ENCODE measurements at places on chromosomes 5 and 9.

- DNase-seq, result no peak
Observed at GRCh38 chr9:85727500-85727899, 14.3 kb downstream of the AGTPBP1 start.

- no peak for DNase-seq
Observed at GRCh38 chr5:132424167-132424880, 54.8 kb downstream of the SLC22A5 start.

- DNase-seq, result no peak
Observed at GRCh38 chr9:81885602-81886001, 42.6 kb upstream of the SPATA31D4 start.

DNA sequence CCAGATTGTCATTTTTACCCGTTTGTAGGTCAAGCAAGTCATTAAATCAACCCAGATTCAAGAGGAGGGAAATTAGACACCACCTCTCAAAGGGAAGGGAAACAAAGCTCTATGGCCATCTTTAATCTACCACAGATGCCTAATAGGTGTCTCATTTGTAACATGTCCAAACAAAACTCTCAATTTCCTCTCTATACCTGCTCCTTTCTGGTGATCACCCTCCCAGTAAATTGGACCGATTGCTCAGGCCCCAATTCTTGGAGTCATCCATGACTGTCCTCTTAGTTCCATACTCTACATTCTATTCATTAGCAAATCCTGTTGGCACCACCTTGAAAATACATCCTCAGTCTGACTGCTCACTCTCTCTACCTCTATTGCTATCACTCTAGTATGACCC is 22.1 kb upstream of the UGCG start:
- DNase-seq, result no peak

GRCh38 chr9:86424251-86424891 is 70.2 kb upstream of the TUT7 start:
- no peak for DNase-seq

DNA sequence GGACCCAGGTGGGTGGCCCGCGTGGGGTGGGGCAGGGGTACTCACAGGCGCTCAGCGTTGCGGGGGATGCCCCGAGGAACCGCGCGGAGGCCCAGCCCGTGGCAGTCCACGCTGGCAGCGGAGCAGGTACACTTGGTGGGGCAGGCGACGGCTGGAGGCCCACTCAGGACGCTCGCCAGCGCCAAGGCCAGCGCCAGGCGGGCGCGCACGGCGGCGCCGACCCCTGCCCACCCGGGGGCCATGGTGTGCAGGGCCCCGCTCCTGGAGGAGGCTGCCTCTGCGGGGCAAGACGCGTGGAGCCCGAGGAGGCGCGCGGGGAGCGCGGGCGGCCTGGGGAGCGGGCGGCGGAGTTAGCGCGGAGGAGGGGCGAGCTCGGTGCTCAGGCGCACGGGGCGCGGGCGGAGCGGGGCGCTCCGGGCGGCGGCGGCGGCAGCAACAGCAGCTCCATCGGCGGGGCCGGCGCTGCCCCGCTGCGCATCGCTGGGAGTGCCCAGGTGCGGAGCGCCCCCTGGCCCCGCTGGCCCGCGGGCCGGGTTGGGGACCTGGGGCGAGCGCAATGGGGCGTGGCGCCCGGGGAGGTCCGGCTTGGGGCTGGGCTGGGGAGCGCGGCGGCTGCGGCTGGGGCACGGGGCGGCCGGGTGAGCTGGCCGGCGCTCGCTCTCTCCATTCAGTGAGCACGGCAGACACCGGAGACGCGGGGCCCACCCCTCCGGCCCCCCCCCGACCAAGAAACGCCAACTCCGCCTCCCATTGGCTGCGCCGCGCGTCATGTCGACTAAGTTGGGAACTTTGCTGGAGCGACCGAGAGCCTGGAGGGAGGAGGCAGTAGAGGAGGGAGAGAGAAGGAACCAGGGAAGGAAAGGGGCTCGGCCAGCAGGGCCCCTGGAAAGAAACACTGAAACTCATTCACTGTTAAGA is at the start of gene SLIT3:
Gene SLIT3, minus strand, starts transcription at position 672 of the 918 bp plus-strand sequence. Its CDS starts 430 bp downstream, at position 242.
- no peak for DNase-seq

DNA sequence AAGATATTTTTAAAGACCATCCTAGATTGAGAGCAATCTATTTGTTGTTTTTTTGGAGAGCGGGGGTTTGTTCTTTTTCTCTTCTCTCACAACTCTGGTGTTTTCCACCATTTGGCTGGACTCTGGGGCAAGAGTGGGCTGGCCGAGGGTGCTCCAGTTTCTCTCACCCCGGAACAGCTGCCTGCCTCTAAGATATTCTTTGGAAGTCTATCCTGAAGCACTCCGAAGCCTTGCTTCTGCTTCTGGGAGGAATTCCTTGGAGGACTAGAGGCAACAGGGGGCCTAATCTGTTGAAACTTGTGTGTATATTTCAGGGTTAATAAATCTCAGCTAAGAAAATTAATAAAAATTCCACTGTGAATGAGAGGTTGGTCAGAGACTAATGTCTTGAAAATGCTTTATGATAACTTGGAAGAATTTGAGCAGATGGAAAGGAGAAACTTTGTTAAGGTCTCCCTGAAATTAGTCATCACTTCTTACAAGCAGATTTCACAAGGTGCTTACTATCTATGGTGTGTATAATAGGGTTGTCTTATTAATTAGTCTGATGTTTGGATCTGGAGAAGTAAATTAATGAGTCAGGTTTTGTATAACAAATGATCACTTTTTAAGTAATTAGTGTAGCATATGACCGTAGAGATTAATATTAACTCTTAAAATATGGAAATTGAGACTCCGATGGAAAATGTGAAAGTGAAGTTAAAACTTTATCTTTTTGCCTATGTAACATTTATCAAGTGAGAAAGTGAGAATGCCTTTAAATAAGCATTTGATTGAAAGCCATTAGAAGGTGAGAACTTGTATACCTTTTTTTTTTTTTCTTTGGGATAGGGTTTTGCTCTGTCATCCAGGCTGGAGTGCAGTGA is 4.0 kb downstream of the MAN2A1 start:
- no peak for DNase-seq

DNA sequence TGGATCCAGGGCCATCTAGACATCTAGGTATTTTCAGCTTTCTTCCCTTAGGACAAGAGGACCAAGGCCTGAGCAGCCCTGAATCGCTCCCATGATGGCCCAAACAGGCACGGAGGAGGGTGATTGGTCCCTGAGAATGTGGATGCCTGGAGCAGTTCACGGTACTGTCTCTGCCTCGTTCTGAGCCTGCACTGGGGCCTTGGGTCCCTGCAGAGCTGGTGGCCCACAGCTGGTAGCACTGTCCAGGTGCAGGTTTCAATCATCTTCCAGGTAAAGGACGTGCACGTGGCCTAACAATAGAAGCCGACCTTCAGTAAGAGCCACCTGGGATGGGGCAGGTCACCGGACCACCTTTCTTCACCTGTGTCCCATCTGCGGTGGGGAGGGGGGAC is 19.4 kb upstream of the FCN1 start:
- no peak for DNase-seq

DNA sequence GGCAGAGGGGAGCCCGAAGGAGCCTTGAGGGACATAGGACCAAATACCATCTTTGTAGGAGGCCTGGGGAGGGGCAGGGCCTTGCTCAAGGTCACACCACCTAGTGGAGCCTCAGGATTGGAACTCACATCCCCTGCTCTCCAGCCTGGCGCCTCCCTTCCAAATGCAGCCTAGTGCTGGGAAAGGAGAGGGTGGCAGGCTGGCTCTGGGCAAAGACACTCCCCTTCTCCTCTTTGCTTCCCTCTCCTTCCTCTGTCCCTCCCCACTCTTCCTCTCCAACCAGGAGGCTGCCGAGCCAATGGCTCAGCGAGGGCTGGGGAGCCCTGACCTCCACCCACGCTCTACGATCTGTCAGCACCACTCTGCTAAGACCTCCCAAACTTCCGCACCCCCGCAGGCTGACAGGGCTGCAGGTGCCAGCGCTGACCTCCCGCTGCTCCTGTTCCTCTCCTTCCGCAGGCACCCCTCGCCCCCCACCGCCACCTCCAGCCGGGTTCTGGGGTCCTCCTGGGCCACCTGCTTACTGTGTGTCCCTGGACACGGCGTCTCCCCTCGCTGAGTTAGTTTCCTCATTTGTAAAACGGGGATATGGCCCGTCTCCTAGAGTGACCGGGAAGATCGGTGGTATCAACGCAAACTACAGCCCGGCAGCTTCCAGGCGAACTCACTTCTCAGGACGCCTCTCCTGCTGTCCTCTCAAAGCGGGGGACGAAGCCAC is 52.9 kb downstream of the C9orf50 start:
- peak; percentile 34 for DNase-seq

GRCh38 chr5:39547553-39548154 is 122.9 kb upstream of the DAB2 start:
- no peak for DNase-seq

- no peak for DNase-seq
Observed at GRCh38 chr5:15371184-15371583, 128.8 kb upstream of the FBXL7 start.

DNA sequence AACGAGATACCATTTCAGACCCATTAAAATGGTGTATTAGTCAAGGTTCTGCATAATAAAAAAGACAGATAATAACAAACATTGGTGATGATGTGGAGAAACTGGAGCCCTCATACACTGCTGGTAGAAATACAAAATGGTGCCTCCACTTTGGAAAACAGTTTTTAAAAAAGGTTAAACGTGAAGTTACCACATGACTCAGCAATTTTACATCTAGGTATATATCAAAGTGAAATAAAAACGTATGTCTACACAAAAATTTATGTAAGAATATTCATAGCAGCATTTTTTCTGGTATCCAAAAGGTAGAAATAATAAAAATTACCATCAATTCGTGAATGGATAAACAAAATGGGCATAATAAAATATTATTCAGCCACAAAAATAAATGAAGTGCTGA is 519.8 kb downstream of the TLE4 start:
- DNase-seq, result no peak

DNA sequence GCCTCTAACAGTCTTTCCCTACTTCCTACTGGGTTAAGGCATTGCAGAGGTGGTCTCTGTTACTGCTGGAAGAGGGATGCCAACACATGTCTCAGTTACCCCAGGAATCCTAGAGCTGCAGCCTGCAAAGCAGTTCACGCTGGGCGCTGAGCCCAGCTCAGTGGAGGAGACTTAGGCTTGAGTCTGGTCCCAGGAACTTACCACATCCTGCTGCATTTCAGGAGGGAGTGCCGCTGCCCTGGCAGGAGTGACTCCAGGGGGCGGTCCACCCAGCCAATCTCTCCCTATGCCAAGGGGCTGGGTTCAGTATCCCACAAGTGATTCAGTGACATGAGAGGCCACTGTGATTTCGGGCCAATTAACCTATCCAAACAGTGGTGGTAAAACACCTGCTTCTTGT is 7.6 kb downstream of the TTC16 start:
- no peak for DNase-seq

DNA sequence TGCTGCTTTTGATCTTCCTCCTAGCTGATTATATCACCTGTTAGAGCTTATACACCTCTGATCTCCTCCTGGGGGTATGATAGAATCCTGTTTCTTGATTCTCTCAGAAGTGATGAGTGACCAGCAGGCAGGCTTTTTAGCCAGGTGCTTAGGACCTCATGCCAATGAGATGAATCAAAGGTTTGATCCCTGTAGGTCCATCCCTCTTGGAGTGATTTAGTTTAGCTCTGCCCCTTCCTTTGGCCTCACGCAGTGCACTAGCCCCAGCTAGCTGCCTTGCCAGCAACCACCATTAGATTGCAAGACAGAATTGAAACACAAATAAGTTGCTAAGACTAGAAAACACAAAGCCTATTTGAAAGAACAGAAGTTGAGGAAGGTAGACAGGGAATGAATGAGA is 84.4 kb downstream of the ZSWIM6 start:
- DNase-seq, result no peak

DNA sequence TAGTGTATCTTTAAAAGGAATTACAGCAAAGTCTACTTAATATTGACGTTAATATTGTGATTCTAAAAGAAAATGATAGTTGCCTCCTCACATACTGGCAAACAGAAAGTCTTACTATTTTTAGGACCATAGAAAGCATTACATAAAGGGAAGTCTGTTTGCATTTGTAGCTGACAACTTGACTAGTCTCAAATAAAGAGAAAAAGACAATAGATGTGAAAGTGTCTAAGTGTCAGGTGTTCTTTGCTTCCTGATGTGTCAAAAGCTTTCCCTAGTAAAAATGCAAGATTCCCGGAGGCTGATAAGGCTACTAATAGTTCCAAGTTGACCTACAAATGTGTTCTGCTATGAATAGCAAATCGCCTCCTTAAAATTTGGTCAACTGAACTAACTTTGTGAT is 259.7 kb downstream of the CDH10 start:
- no peak for DNase-seq

- no peak for DNase-seq
Observed at GRCh38 chr9:127368852-127369402, 28.0 kb upstream of the SLC2A8 start.

DNA sequence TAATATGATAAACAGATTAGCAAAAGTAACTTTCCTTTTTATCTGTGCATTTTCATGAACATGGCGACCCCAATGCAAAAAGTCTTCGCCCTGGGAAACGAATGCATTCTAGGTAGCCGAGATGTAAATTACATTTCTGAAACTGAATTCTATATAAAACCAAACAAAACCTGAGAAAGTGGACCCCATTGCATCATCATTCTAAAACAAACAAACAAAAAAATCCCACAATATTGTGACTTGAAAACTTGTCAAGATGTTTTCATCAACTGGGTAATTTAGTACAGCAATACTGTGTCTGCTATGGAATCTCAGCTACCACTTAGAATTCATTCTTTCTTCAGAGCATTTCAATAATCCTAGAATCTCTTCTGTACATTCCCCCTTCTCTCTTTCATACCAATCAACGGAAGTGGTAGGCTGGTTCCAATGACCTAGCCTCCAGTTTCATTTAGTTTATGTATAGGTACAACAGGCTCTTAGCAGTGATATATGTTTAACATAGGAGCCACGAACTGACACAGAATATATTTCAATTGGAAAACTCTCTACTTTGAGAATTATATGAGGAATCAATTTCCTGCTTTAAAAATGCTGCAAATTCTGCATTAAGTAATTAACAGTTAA is 85.6 kb downstream of the FBXW11 start:
- no peak for DNase-seq

- no peak for DNase-seq
Observed at GRCh38 chr9:119298076-119298853, 71.0 kb downstream of the BRINP1 start.

- DNase-seq, result no peak
Observed at GRCh38 chr5:10528056-10528816, 35.6 kb upstream of the ANKRD33B start.

DNA sequence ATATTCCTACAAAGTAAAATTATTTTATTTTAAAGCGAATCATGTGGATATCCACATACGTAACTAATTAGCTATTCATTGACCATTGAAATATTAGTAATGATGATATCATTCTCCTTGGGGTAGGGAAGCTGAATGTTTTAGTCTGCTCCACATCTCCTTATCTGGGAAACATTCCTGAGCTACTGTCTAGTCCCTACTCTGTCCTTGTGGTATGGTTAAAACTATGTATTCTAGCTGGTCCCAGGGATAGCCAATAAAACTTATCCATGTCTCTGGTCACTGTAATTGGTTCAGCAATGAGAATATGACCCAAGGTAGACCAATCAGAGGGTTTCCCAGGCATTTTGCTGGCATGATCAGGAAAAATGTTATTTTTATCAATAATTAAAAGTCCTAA is 76.0 kb upstream of the DAP start:
- DNase-seq, result no peak

GRCh38 chr5:27491047-27491446 is 452.7 kb upstream of the CDH9 start:
- no peak for DNase-seq
